Vagina (tissue), 2 donors: ENCODE measurements at places on chromosomes 4 and X.

GRCh38 chr4:60463857-60464502 is 736.1 kb upstream of the ADGRL3 start:
- no peak for DNase-seq

- peak; percentile 82 for DNase-seq
Measured at GRCh38 chr4:54231768-54232688, 2.9 kb downstream of the PDGFRA start.

GRCh38 chr4:17765514-17766286 is 15.7 kb downstream of the FAM184B start:
- no peak for DNase-seq

DNA sequence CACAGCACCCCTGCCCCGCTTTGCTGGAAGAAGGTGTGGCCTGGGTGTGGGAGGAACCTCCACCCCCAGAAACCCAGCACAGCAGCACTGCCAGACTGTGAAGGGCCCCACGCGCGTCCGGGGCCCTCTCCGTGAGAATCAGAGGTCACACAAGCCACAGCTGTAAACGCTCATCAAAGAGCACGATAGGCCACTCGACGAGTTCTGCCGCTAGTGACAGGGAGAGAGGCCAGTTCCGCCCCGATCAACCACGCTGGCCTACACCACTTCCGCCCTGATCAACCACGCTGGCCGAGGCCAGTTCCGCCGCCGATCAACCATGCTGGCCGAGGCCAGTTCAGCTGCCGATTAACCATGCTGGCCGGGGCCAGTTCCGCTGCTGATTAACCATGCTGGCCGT is 25.9 kb upstream of the ADRA2C start:
- no peak for DNase-seq

GRCh38 chr4:166518315-166518714 is 645.3 kb downstream of the TLL1 start:
- no peak for DNase-seq

DNA sequence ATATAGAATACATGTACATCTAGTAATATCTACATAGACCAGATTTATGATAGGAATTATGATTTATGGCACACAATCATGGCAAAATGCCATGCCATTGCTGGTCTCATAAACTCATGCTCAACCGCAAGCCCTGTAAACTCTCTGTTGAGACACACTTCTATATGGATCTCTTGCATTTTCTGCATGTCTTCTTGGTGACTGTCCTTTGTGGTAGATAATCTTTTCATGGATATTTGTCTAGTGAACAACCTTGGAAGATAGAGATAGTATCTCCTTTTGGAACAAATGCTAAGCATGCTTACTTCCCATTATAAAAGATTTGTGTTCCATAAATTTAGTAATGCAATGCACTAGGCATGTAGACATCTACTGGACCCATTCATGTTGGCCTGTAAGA is 328.0 kb downstream of the NAF1 start:
- DNase-seq, result no peak

- DNase-seq, result no peak
Measured at GRCh38 chrX:109660435-109661143, 35.6 kb upstream of the KCNE5 start.

- DNase-seq, result no peak
Measured at GRCh38 chr4:44421330-44422065, 27.1 kb downstream of the KCTD8 start.

DNA sequence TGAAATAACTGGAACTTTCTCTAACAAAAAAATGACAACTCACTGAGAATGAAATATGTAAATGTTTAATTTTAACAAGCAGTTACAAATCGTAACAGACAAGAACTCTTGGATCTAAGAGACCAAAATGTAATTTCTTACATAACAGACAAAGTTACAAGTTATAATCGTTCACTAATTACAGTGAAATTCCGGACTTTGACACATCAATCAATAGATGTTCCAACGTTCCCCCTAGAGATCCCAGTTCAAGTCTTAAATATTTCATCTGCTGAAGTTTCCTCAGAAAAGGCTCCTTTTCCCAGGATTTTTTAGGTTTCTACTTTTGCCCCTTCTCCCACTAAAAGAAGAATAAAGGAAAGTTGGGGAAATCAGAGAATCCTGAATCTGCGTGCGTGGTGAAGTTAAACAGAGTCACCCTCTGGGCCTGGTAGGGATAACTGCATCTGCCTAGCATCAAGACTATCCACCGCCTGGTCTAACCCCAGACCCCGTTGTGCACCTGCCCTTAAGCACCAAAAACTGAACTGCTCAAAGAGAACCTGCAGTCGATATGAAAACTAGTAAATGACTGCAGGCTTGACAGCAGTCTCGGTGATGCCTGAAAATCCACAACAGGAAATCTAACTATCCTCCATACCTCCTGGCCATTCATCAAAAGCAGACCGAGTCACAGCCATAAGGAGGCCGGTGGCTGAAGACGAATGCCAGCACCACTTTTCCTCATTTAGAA is 2.3 kb downstream of the IRF2 start:
- DNase-seq, result no peak

GRCh38 chr4:24266951-24267722 is 317.2 kb downstream of the DHX15 start:
- peak; percentile 22 for DNase-seq

- DNase-seq, result no peak
Measured at GRCh38 chrX:131942034-131942433, 81.1 kb upstream of the STK26 start.

DNA sequence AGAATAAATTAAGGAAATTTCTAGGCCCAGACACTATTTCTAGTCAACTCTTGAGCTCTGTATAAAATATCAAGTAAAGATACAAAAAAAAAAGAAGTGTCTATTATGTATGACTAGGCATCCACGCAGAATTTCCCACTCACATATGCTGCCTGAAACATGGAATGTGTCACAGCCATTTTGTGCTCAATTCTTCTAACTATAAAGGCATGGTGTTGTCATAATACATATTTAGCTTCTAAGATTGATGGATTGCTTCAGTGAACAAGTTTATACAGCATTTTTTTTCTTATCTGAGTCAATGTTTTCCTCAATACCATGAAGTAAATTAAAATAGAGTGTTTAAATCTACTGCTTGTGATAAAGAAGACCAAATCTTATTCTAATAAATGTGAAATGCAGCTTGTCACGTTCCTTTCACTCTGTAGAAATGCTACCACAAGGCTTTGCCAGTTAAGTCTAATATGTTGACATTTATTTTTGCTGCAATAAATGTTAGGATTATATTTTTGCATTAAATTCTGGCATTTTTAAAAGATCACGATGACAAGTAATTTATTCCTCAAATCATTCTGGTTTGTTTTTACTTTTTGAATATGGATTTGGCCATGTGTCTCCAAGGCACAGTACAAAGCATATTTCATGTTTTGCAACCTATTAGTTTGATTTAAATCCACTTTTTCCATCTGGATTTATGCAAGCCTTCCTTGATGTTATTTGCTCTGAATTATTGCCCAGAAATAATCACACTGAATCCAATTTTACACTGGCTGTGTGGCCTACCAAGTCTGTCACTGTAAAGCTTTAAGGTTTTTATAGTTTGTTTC is 1829.0 kb upstream of the PCDH7 start:
- no peak for DNase-seq

GRCh38 chr4:6367371-6367851 is 97.8 kb downstream of the WFS1 start:
- no peak for DNase-seq

DNA sequence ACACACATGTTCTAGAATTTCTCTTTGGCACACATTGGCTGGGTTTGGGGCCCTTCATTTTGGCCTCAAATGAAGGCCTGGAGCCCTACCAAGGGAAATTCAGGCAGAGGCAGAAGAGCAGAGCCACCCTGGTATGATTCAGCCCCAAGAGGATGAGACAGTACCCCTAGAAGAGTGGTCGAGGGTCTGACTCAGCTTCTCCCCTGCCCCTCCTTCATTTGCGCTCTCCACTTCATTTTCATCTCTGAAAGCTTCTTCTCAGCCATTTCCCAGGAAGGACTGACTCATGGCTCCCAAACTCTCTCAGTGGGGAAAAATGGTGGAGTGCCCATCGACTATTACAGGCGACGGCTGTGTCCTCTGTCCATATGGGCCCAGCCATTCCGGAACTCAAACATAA is 43.5 kb downstream of the MAMLD1 start:
- no peak for DNase-seq

DNA sequence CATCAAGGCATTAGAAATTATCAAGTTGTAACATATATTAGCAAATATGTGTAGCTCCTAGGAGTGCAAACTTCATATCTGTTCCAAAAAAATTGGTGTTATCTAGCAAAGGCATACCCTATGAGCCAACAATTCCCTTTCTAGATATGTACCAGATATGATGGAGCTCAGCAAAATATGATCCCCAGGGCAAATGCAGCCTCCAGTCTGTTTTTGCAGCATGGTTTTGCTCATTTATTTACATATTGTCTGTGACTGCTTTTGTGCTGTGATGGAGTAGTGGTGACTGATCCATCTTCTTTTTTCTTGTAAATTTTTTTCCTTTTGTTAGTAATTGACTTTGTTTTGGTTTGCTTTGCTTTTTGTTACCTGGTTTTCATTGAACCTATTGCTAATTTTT is 41.0 kb downstream of the CEP135 start:
- no peak for DNase-seq
